ENCODE measurements at places on chromosomes 16 and 17. TPM values are rescaled to one million over a fixed set of nuclear protein-coding genes. Genes with fewer than 3 reads are reported as not detected.

The CSH2 gene
- not detected for total RNA-seq

The HSPB9 gene
- total RNA-seq: not detected

The HOXB4 gene
- 0.10 TPM for total RNA-seq

The MXRA7 gene
- 199 TPM for total RNA-seq

The TMEM204 gene
- total RNA-seq: 16.8 TPM

The PRSS27 gene
- total RNA-seq: 0.05 TPM

The GUCY2D gene
- not detected for total RNA-seq

The SLC2A4 gene
- not detected for total RNA-seq

The KRT27 gene
- not detected for total RNA-seq

The CD300LG gene
- 0.50 TPM for total RNA-seq

The HS3ST6 gene
- not detected for total RNA-seq

The TP53TG3B gene
- total RNA-seq: not detected

The FBXO31 gene
- total RNA-seq: 23.4 TPM

The ADGRG3 gene
- not detected for total RNA-seq

The RBFOX1 gene
- total RNA-seq: not detected

The ST6GALNAC2 gene
- not detected for total RNA-seq

The ADAMTS18 gene
- not detected for total RNA-seq

The CNGB1 gene
- total RNA-seq: not detected

The ACSM2B gene
- not detected for total RNA-seq

The CD300LB gene
- total RNA-seq: not detected

The GPR179 gene
- total RNA-seq: not detected

The OTOA gene
- total RNA-seq: not detected

The LITAFD gene
- total RNA-seq: not detected

The SP6 gene
- 0.25 TPM for total RNA-seq

The CETP gene
- 0.59 TPM for total RNA-seq

The SYT17 gene
- 0.12 TPM for total RNA-seq

The NR1D1 gene
- total RNA-seq: 4.1 TPM

The CHD9NB gene
- total RNA-seq: 5.1 TPM

The ADCY7 gene
- total RNA-seq: 34.6 TPM

The DNAI2 gene
- total RNA-seq: not detected

The CFAP20 gene
- total RNA-seq: 47.1 TPM

The CCL17 gene
- not detected for total RNA-seq

The TEDC2 gene
- total RNA-seq: 2.1 TPM

The PRDM7 gene
- not detected for total RNA-seq

The GPR139 gene
- not detected for total RNA-seq

The HBM gene
- total RNA-seq: not detected

The TNFRSF13B gene
- not detected for total RNA-seq

The OSBPL7 gene
- 4.4 TPM for total RNA-seq

The TNFSF12 gene
- total RNA-seq: 14.6 TPM

The ADAD2 gene
- total RNA-seq: not detected

The CD79B gene
- total RNA-seq: 0.31 TPM

The NUP93 gene
- 30.4 TPM for total RNA-seq

The TTYH2 gene
- total RNA-seq: 7.1 TPM

The CACNG3 gene
- total RNA-seq: not detected

The HEATR9 gene
- not detected for total RNA-seq

The RGS11 gene
- 1.7 TPM for total RNA-seq

The SLFN12L gene
- 0.37 TPM for total RNA-seq

The TERB1 gene
- not detected for total RNA-seq

The AXIN1 gene
- 19.0 TPM for total RNA-seq

All from cardiac ventricle fibroblast (primary cell).